ENCODE measurements at places on chromosomes 16 and 17. TPM values are rescaled to one million over a fixed set of nuclear protein-coding genes. Genes with fewer than 3 reads are reported as not detected.

GRCh38 chr16:75112734-75113491 is 3.7 kb downstream of the LDHD start:
- DNase-seq: no peak

The NPW gene
- 0.56 TPM for polyA plus RNA-seq

GRCh38 chr17:9313346-9313745 is 262.3 kb downstream of the STX8 start:
- no peak for DNase-seq

The DGKE gene
- polyA plus RNA-seq: 16.0 TPM

DNA sequence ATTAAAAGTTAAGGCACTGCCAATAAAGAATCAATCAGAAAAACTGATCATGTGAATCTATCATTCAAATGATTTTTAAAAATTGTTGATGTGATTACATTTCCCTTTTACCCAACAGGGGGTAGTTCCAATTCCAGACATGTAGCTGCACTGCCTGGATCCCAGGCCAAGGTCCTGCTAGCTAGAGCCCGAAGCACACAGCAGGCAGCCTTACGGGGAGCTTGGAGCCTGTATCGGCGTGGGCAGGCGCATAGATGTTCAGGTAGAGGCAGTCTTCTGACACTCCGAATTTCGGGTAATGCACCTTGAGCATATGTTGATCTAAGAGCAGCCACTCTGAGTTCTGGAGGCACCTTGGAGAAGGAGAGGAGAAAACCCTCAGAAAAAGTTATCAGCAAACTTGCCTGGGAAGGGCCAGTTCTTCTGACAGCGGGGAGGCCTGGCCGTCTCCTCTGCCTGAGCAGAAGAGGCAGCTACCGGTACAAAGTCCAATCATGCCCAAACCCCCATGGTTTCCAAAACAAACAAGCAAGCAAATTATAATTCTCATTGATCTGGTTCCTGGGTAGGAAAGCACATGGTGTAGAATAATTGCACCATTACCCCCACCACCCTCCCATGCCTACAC is 3.6 kb downstream of the CES5A start:
- DNase-seq: no peak

GRCh38 chr16:54796211-54796610 is 134.5 kb upstream of the IRX5 start:
- DNase-seq: no peak

- DNase-seq: no peak
These were observed 42.9 kb downstream of the TBC1D16 start for GRCh38 chr17:79992649-79993389.

- peak; percentile 33 for DNase-seq
These were observed 223.7 kb upstream of the AXIN2 start for GRCh38 chr17:65785109-65785508.

DNA sequence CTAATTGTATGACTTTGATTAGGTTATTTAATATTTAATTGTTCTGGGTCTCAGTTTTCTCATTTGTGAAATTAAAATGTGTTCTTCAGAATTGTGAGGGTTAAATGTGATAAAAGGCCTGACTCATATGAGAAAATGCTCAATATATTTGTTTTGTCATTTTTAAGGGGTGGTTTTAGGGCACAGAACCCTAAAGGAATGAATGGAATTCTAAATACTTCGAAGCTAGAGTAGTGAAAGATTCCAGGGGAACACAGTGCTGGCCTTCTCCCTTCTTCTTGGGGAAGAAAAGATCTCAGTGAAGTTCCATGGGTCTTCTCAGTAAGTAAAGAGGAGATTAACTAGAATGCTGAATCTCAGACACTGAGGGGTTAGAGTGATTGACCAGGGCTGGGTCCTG is 3.9 kb upstream of the SMPD3 start:
- no peak for DNase-seq

DNA sequence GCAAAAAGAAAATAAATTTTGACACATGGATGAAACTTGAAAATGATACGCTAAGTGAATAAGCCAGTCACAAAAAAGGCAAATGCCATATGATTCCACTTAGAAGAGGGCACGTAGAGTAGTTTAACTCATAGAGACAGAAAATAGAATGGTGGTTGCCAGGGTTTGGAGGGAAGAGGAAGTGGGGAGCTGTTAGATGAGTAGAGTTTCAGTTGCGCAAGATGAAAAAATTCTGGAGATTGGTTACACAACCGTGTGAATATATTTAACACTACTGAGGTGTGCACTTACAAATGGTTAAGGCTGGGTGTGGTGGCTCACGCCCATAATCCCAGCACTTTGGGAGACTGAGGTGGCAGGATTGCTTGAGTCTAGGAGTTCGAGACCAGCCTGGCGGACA is 93.4 kb upstream of the TMEM132E start:
- DNase-seq: no peak

GRCh38 chr17:74424657-74425056 is 7.2 kb upstream of the GPRC5C start:
- no peak for DNase-seq

- no peak for DNase-seq
These were observed 33.8 kb downstream of the GTF3C1 start for GRCh38 chr16:27515874-27516353.

The MRPL38 gene
- 44.7 TPM for polyA plus RNA-seq

The CCL14 gene
- 62.1 TPM for polyA plus RNA-seq
